IMR-90 (cell line): ENCODE measurements at places on chromosomes 11 and 22. TPM values are rescaled to one million over a fixed set of nuclear protein-coding genes. Genes with fewer than 3 reads are reported as not detected.

DNA sequence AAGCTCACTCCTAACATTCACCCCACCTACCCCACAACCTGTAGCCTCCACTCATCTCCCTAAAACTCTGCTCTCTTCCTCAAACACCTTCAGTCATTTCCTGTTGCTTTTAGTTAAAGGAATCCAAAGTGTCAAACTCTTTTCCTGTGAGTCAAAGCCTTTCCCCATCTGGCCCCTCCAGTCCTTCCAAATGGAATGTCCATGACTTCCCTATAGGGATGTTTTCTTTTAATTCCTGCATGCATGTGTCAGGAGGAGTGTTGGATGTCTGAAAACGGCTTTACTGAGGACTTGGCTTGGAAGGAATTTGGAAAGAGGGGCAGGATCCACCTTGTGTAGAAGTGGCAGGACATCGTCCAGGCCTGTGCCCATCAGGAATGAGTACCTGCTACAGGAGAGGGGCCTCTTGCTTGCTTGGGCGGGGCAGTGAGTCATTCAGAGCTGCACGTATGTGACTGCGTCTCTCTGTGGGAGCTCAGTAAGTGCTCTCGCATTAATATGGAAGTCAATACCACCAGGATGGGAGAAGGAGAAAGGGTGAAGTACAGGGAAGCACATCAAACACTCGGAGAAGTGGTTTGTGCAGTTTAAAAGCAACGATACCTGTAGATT is 491.9 kb downstream of the OPCML start:
- no peak overlapping the region for H3K4me3 ChIP-seq
- H3K27ac ChIP-seq: no peak overlapping the region
- no peaks in the 10 kb centered on the region for H3K36me3 ChIP-seq

GRCh38 chr22:31488988-31489617 is 539 bp downstream of the EIF4ENIF1 start:
- peaks cover 12% of the 10 kb centered on the region for H3K36me3 ChIP-seq
- peak overlapping the region; percentile 72 for H3K4me3 ChIP-seq
- peak overlapping the region; percentile 65 for H3K27ac ChIP-seq

GRCh38 chr22:37484480-37485394 is 1.4 kb downstream of the MFNG start:
- peaks cover 9% of the 10 kb centered on the region; the same call in 1 of the 2 replicates for H3K27me3 ChIP-seq
- DNase-seq: no peak
- H3K4me1 ChIP-seq: peaks cover 11% of the 10 kb centered on the region
- H3K4me3 ChIP-seq: no peak overlapping the region
- no peak overlapping the region for H3K27ac ChIP-seq

DNA sequence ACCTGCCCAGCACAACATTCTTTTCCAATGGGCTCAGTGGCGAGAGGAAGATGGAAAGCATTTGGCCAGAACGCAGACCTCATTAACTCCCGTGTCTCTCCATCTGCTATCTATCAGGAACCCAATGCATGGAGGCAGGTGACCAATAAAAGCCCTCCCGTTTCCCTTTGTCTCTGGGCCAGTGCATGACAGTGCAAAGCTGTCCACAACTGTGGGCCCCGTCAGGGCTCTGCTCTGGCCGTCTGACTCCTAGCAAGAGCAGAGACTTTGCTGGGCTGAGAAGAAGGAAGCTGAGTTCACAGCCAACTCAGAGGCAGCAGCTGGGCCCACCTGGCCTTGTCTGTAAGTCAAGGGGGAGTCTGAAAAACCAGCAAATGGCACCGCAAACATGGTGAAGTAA is 177.8 kb downstream of the TENM4 start:
- no peaks in the 10 kb centered on the region for H3K36me3 ChIP-seq
- H3K4me1 ChIP-seq: peaks cover 3% of the 10 kb centered on the region; the same call in 1 of the 2 replicates
- H3K4me3 ChIP-seq: no peak overlapping the region
- peak; percentile 49 for DNase-seq
- no peaks in the 10 kb centered on the region for H3K27me3 ChIP-seq
- no peak overlapping the region for H3K27ac ChIP-seq

- H3K27ac ChIP-seq: no peak overlapping the region
- H3K36me3 ChIP-seq: no peaks in the 10 kb centered on the region
- no peaks in the 10 kb centered on the region for H3K4me1 ChIP-seq
- H3K4me3 ChIP-seq: no peak overlapping the region
- H3K27me3 ChIP-seq: no peaks in the 10 kb centered on the region
These were observed 57.7 kb upstream of the ISX start for GRCh38 chr22:35008213-35008612.

DNA sequence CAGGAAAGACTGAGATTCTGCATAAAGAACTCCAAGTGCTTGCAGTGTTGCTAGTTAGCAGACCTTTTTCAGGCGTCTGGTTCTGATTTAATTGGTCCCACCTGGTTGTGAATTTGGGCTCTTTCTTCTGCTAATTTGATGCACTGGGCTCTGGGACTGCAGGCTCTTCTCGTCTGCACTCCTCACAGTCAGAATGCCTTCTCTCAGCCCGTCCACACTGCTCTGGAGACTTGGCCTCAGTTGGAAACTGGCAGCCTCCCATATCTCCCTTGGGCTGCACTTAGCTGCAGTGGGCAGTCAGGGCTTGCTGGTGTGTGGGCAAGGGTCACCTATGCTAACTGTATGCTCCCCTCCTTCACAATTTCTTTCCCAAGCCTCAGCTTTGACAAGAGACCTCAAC is 1.5 kb downstream of the TRIM6 start:
- H3K27ac ChIP-seq: no peak overlapping the region
- DNase-seq: no peak
- H3K27me3 ChIP-seq: no peaks in the 10 kb centered on the region
- H3K4me3 ChIP-seq: no peak overlapping the region
- no peaks in the 10 kb centered on the region for H3K36me3 ChIP-seq

- no peak overlapping the region for H3K4me3 ChIP-seq
- no peak overlapping the region for H3K27ac ChIP-seq
- no peaks in the 10 kb centered on the region for H3K4me1 ChIP-seq
- no peaks in the 10 kb centered on the region for H3K27me3 ChIP-seq
These were observed 23.4 kb downstream of the HPS4 start for GRCh38 chr22:26460202-26460601.

FEN1 gene
- 21.3 and 23.0 TPM in 2 replicates for polyA plus RNA-seq

RFPL2 gene
- not detected in 2 replicates for polyA plus RNA-seq

MOGAT2 gene
- not detected in 2 replicates for polyA plus RNA-seq
